Central memory CD8-positive, alpha-beta T cell (primary cell): ENCODE measurements at places on chromosomes 4 and X.

- H3K4me1 ChIP-seq: no peaks in the 10 kb centered on the region
- no peaks in the 10 kb centered on the region for H3K36me3 ChIP-seq
- no peak for DNase-seq
- H3K4me3 ChIP-seq: no peak overlapping the region
- no peaks in the 10 kb centered on the region for H3K27me3 ChIP-seq
- H3K27ac ChIP-seq: no peak overlapping the region
Measured at GRCh38 chrX:136819031-136819703, 38.4 kb upstream of the ARHGEF6 start.

DNA sequence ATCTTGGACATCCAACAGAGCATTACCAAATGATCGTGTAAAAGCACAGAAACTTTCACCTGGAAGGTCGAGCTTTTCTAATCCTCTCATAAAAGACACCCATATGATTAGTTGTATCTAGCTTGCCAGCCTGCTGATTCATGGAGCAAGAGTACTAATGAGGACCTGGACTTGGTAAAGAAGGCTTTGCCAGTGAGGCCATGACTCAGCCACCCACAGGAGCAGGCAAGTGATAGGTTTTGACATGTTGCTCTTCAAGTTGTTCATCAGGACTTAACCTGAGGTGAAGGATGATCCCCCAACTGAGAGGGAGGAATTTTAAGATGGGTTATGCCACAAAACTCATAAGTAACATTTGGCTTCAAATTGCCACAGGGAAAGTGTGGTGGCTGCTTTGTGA is 24.7 kb upstream of the EPGN start:
- no peaks in the 10 kb centered on the region for H3K4me1 ChIP-seq
- H3K27me3 ChIP-seq: no peaks in the 10 kb centered on the region
- DNase-seq: no peak
- H3K27ac ChIP-seq: no peak overlapping the region
- no peaks in the 10 kb centered on the region for H3K36me3 ChIP-seq

- no peak overlapping the region for H3K4me3 ChIP-seq
- peaks cover 39% of the 10 kb centered on the region for H3K4me1 ChIP-seq
- no peak for DNase-seq
- no peaks in the 10 kb centered on the region for H3K27me3 ChIP-seq
Measured at GRCh38 chr4:98609934-98610333, 48.5 kb downstream of the TSPAN5 start.

DNA sequence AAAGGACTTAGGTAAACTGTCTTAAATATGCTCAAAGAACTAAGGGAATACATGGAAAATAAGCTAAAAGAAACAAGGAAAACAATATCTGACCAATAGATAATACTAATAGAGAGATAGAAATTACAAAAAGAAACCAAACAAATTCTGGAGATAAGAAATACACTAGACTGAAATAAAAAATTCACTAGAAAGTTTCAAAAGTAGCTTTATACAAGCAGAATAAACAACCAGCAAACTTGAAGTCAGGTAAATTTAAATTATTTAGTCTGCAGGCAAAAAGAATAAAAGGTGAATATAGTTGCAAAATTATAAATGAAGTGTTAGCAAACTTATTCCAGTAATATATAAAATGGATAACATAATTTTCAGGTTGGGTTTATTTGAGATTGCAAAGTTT is 760.9 kb upstream of the INTU start:
- H3K4me1 ChIP-seq: no peaks in the 10 kb centered on the region
- no peak for DNase-seq
- H3K27ac ChIP-seq: no peak overlapping the region
- no peaks in the 10 kb centered on the region for H3K36me3 ChIP-seq
- no peak overlapping the region for H3K4me3 ChIP-seq

GRCh38 chrX:117987373-117987772 is 129.2 kb downstream of the KLHL13 start:
- no peaks in the 10 kb centered on the region for H3K4me1 ChIP-seq
- H3K27me3 ChIP-seq: no peaks in the 10 kb centered on the region
- H3K4me3 ChIP-seq: no peak overlapping the region

DNA sequence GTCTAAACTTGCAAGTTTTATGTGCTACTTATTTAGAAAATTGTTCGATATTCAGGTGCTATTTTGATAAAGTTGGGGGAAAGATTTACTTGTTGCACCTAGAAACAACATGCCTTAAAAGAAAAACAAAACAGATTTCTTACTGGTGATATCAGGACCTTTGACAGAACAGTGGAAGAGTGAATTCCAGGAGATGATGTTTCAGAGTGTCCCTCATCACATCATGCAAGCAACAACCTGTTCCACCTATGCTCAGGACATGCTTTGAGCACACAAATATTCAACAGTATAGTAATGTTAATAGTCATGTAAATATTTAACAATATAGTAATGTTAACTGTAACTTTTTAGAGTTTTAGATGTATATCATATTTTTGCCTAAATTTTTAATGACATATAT is 23.9 kb upstream of the RNF128 start:
- no peaks in the 10 kb centered on the region for H3K27me3 ChIP-seq
- H3K36me3 ChIP-seq: no peaks in the 10 kb centered on the region
- H3K27ac ChIP-seq: no peak overlapping the region
- H3K4me1 ChIP-seq: no peaks in the 10 kb centered on the region
- no peak overlapping the region for H3K4me3 ChIP-seq

GRCh38 chrX:64204701-64205440 is 637 bp downstream of the AMER1 start:
- DNase-seq: peak; percentile 9
- H3K27ac ChIP-seq: no peak overlapping the region

GRCh38 chr4:92994727-92995126 is 691.0 kb downstream of the GRID2 start:
- H3K4me3 ChIP-seq: no peak overlapping the region
- no peaks in the 10 kb centered on the region for H3K4me1 ChIP-seq
- H3K27ac ChIP-seq: no peak overlapping the region
- H3K27me3 ChIP-seq: no peaks in the 10 kb centered on the region

DNA sequence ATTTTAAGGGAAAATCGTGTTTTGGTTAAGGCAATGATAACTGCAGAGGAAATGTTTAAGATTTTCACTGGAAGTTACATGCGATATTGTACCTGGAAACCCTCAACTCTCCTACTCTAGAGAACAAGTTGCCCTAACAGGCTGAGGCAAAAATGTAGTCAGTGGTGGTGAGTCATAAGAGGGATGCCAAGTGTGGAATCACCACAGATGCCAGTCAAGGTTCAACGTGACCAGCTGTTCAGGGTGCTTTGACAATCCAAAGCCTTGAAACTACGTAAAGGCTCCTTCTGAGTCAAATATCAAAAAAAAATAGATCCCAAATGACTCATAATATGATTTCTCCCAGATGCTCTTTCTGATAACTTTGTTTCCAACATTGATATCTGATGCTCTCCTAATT is 77.9 kb upstream of the AFF2 start:
- H3K4me3 ChIP-seq: no peak overlapping the region
- no peak for DNase-seq
- H3K36me3 ChIP-seq: no peaks in the 10 kb centered on the region

DNA sequence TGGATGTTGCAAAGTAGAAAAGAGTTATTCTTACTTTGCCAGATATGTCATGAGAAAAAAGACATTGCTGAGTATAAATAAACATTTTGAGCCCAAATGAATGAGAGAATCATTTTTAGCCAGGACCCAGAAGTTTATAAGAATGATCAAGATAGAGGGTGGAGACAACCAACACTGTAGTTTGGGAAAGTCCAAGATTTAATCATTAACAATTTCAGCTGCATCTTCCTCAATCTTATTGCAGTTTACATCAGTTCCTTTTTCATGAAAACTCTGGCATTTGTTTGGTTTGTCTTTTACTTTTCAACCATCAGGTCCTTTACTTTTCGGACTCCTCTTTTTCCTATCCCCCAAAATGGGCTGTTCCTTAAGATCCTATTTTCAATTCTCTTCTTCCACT is 645.9 kb downstream of the ANKRD50 start:
- no peak overlapping the region for H3K4me3 ChIP-seq
- no peaks in the 10 kb centered on the region for H3K27me3 ChIP-seq
- H3K36me3 ChIP-seq: no peaks in the 10 kb centered on the region
- H3K27ac ChIP-seq: no peak overlapping the region
- DNase-seq: no peak

- no peak within 1 kb of the TSS for H3K4me3 ChIP-seq
- no peaks in the 10 kb centered on the region for H3K27me3 ChIP-seq
- peaks cover 8% of the 10 kb centered on the region for H3K4me1 ChIP-seq
- no peak for DNase-seq
- H3K36me3 ChIP-seq: peaks cover 2% of the 10 kb centered on the region
Measured at GRCh38 chrX:149881081-149881711, at the start of gene MAGEA8. Gene MAGEA8 (plus strand): TSS chrX:149881183. CDS start chrX:149884273, 3,090 bp downstream.

- no peaks in the 10 kb centered on the region for H3K27me3 ChIP-seq
- no peak overlapping the region for H3K27ac ChIP-seq
- no peaks in the 10 kb centered on the region for H3K4me1 ChIP-seq
Measured at GRCh38 chrX:106035064-106035463, 3.5 kb downstream of the SERPINA7 start.
